ENCODE measurements at places on chromosomes 2 and 18.

DNA sequence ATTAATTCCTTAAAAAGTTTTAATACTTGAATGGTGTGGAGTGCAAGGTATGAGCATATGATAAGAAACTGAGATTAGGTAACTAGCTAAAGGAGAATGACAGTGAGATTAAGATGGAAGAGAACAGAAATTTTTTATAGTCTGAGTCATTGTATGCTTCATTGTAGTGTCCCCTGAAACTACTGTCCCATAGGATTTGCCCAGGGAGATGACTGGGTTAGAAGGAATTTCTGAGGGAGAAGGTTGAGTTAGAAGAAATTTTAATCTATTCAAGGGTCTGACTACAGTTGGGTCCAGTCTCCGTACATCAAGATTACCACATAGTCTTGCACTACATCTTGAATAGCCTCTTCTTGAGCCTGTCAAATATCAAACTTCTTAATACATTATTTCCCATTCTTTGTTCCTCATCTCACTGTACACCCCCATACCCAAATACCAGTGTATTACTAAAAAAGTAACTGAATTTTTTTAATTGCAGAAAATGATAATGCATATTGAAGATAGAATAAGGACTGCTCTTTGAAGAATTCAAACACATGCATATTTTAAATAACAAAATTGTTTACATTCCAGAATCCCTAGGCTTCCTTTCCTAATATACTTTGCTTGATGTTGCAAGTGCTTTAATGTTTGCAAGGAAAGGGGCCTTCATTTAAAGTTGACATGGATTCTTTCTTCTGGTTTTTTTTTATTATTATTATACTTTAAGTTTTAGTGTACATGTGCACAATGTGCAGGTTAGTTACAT lies 314.3 kb upstream of the COL3A1 start:
- DNase-seq = peak; percentile 52

DNA sequence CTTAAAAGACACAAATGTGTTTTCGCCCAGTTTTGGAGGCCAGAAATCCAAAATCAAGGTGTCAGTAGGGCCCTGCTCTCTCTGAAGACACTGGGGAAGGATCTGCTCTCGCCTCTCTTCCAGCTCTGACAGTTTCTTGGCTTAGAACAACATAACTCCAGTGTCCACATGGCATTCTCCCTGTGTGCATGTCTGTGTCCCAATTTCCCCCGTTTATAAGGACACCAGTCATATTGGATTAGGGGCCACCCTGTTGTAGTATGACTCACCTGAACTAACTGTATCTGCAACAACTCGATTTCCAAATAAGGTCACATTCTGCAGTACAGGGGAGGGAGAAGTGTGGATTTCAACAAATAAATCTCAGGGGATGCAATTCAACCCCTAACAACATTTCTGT lies 263.2 kb downstream of the SS18 start:
- no peak for DNase-seq

- DNase-seq = peak; percentile 99
Measured at GRCh38 chr2:205660521-205661124, 21.7 kb upstream of the NRP2 start.

- DNase-seq = no peak
Measured at GRCh38 chr2:173653432-173653805, 298.7 kb downstream of the CDCA7 start.

Measured in skeletal muscle cell (primary cell).